ENCODE measurements at places on chromosomes 5 and 9.

GRCh38 chr5:181192337-181193046 is 12.5 kb downstream of the TRIM7 start:
- DNase-seq = no peak

DNA sequence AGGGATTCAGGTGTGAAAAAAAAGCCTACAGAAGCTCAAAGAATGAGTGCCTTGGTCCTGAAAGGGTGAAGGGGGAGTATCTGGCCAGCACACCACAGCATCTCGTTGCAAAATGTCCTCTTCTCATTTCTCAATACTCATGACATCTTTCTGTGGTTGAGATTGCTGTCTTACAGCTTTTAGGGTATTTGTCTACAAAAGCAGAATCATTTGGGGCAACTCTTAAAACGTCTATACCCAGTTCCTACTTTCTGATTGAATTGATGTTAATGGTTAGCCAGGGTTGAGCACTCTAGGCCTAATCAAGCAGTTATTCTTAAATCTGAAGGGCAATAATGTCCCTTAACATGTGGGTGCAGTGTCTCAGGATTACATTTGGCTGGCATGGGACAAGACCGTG is 21.2 kb upstream of the PCSK5 start:
- no peak for DNase-seq

DNA sequence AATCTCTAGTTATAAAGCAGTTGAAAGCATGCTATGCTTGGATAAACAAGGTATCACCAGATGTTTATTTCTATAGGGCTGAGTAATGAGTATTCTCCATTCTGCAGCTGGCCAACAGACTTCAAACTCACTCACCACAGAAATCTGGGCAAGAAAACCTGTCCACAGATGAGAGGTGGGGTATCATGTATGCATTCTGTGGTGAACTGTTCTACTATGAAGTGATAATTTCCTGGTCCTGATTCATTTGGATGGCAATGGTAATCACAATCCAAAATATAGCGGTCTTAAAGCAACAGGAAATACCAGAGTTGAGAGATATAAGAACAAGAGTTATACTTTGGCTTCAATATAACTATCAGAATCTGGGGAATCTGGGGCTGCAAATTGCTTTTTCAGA is 65.9 kb upstream of the EFNA5 start:
- no peak for DNase-seq

- no peak for DNase-seq
These were observed 190.6 kb downstream of the FBXL7 start for GRCh38 chr5:15690611-15691010.

DNA sequence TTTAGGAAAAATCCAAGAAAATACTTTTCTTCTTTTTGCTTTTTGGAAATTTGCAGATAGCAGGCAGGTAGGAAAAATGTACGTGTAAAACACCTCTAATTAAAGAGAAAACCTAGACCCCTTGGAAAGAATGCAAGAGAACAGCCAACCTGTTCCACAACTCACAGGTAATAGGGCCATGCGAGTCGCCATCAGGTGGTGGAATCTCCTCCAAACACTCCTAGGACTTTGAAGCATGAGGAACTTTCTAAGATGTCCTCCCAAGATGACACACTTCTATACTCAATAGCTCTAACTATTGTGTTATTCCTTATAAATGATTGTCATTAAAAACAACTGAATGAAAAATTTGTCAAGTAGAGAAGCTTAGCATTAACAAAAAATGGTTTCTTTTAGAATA is 174.0 kb downstream of the TMC1 start:
- DNase-seq = no peak

DNA sequence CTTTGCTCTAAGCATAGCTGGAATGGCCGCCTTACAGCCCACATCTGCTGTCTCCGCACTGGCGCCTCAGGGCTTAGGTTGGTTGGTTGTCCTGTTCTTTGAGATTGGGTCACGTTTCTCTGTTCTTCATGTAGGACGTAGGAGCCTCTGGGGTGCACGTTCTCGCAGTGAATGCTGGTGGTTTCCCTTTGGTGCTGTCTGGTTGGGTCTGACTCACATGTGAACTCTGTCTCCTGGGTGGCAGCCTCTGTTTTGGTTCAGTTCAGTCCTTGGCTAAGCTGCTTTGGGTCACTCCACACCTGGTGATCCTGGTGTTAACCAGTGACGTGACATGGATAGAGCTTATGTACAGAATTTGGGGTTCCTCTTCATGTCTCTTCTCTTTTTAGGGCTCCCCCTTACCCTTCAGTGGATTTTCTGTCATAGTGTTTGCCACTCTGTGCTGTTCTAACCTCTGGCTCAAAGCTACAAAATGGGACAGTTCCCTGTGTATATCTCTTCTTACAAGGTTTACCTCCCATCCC is 12.6 kb upstream of the LPCAT1 start:
- DNase-seq = peak; percentile 66

GRCh38 chr5:3031733-3032378 is 280.4 kb upstream of the IRX2 start:
- no peak for DNase-seq

DNA sequence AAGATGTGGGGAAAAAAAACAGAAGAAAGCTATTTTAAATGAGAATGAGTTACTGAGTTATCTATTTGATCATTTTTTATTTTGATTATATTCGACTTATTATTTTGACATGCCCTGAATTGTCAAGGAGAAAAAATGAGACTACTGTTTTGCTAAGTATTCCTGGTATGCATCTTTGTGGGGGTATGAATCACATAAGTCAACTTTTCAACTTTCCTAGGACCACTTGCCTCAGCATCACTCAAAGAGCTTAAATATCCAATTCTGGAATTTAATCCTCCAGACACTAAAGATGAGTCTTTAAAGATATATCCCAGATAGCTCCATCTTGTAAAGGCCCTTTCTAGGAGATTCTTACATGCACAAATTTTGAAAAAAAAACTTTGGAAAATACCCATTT is 17.4 kb upstream of the SPDL1 start:
- no peak for DNase-seq

- DNase-seq = no peak
These were observed 128.9 kb downstream of the STARD4 start for GRCh38 chr5:111383288-111383970.

DNA sequence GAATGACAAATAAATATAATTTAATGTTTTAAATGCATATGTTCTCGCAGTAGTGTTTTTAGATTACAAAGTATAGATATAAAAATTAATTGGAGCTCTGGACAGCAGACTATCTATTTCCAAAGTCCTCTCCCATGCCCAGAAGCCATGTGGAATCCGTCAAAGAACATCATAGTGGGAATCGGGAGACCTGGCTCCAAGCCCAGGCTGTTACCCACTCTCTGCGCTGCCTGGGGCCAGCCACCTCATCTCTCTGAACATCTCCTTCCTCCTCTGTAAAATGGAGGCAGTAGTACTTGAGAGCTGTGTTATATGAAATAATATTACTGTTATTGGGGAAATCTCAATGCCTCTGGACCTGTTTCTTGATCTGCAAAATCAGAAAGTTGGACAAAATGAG is 58.1 kb upstream of the SLC30A5 start:
- DNase-seq = no peak

DNA sequence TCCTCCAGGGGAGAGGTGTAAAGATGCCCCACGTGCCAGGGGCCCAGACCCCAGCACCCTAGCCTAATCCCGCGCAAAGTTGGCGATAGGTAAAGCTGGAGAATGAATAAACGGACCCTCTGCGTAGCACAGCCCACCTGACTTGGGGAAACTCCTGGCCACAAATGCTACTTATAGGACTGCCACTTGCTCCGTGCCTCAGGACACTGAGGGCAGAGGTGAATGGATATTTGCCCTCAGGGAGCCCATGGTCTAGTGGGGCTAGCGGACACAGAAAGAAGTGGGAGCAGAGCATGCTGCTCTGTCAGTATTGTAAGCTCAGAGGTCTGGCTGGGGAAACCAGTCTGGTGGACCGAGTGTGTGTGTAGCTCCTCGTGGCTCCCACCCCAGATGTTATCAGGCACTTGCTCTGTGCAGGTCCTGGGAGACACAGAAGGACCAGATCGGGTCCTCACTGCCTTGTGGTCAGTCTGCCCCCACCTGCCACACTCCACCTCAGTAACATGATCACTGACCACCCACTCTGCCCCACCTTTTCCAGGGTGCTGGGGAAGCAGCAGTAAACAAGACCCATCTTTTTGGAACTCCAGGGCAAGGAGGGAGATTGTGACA is 841 bp downstream of the GRK6 start:
- DNase-seq = no peak

GRCh38 chr9:123472862-123473614 is 117.0 kb downstream of the CRB2 start:
- DNase-seq = no peak

DNA sequence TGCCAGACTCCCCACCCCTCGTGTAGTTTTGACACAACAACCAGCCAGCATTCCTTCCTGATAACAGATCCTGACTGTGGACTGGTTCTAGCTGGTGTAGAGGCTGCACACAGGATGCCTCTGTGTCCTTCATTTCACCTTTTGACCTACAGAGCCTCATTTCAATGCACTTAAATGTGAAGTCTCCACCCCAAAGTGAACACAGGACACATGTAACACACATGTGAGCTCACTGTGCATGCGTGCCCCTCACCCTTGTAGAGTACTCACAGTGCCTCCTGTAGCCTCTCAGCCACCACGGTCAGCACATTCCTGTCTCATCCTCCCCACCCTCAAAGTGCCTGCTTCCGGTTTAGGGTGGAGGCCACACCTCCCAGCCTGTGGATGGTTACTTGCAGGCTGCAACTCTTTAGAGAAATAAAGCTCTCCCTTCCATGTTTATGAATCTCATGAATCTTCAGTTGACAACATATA is 11.6 kb upstream of the NKD2 start:
- DNase-seq = no peak

DNA sequence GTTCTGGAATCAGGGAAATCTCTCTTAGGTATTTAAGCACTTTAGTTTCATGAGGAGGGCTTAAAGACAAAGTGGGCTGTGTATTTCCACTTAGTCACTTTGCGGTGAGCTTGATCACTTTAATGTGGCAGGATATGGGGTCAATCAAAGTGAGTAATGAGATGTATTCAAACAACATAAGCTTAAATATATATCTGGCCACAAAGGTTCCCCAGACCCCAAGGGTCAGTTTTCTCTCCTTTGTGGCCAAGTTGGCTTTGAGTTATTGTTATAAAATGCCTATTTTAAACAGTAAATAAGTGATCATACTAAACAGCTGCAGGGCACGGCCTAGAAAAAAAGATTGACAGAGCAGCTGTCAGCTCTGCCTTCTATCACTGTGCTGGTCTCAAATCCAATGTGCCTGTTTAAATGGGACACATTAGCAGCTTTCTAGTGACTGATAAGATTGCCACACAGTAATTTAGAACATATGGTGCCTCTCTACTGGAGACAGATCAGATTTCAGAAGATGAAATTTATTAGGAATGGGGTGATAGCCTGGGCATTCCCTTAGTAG is 363.9 kb downstream of the AGTPBP1 start:
- DNase-seq = peak; percentile 3

DNA sequence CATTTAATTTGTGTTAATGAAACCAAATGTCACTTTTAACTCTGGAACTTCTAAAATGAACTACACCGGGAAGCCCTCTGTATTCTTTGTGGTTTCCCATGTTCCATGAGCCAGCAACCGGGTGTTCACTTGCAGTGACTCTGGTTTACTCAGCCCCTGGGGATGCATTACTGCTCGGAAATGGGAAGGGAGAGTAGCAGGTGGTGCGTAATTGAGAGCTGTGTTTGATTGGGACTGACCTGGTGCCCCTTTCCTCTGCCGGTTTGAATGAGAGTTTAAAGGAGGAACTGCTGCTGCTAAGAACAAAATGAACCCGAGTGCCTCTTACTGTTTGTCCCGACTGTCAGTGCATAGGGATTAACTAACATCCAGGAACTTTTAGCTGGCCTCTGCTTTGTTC is 100.1 kb upstream of the DHFR start:
- peak; percentile 68 for DNase-seq

DNA sequence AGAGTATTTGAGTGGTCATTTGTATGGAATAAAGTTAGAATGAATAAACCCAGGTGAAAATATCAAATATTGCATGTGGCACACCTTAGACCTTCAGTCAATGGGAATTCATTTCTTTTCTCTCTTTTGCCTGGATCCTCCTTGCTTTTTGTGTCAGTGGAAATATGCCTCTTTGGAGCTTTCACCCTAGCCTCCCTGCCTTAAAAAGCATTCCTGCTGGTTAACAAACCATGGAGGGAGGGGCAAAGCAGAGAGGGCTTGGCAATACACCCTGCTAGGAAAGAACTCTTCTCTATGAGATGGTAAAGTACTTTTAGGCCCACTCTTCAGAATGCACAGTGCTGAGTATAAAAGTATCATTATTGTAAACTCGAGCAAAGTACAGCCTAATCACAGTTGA is 383.7 kb downstream of the DMAC1 start:
- no peak for DNase-seq

DNA sequence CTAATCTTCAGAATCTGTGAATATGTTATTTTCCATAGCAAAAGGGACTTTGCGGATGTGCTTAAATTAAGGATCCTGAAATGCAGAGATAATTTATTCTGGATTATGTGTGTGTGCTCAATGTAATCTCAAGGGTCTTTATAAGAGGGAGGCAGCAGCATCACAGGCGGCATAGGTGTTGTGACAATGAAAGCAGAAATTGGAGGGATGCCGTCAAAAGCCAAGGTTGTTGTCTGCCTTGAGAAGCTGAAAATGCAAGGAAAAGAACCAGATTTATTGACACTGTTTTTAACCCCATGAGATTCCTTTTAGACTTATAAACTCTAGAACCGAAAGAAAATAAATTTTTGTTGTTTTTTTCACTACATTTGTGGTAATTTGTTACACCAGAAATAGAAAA is 948.5 kb downstream of the TLE4 start:
- no peak for DNase-seq

- DNase-seq = peak; percentile 75
These were observed 81.3 kb downstream of the STK10 start for GRCh38 chr5:172106511-172107356.

GRCh38 chr9:134172198-134173126 is 8.1 kb upstream of the RNU6ATAC start:
- no peak for DNase-seq

GRCh38 chr9:131994364-131995125 is 85.1 kb downstream of the MED27 start:
- no peak for DNase-seq

DNA sequence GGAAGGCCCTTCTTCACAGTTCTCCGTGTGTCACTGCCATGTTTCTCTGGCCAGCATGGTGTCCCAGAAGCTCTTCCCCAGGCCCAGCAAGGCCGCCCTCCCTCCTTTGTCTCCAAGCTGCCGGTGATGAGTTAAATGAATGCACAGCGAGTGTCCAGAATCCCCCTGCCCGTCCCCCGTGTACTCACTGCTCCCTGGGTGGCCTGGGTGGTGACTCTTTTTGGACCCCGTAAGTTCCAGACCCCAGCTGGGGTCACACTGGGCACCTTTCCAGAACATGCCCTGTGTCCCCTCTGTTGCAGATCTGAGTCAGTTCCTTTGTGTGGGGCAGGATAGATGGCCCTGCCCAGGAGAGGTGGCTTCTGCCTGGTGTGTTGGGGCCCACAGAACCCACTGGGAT is 95.0 kb downstream of the MRPL36 start:
- no peak for DNase-seq

- DNase-seq = peak; percentile 8
These were observed 33.9 kb upstream of the TRIO start for GRCh38 chr5:14109041-14109747.

Data from activated naive CD8-positive, alpha-beta T cell treated with anti-CD3 and anti-CD28 coated beads, Interleukin-2, amount 50 U/mL, for 24 hours (primary cell).